ENCODE measurements at places on chromosomes 2 and 18.

DNA sequence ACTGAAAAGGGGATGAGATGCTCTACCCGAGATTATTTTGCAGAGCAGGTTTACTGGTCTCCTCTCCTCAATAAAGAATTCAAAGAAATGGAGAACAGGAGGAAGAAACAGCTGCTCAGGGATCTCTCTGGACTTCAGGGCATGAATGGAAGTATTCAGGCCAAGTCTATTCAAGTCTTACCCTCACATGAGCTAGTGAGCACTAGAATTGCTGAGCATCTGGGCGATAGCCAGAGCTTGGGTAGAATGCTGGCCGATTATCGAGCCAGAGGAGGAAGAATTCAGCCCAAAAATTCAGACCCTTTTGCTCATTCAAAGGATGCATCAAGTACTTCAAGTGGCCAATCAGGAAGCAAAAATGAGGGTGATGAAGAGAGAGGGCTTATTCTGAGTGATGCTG, 60.0 kb downstream of the PIKFYVE start:
- DNase-seq: no peak

DNA sequence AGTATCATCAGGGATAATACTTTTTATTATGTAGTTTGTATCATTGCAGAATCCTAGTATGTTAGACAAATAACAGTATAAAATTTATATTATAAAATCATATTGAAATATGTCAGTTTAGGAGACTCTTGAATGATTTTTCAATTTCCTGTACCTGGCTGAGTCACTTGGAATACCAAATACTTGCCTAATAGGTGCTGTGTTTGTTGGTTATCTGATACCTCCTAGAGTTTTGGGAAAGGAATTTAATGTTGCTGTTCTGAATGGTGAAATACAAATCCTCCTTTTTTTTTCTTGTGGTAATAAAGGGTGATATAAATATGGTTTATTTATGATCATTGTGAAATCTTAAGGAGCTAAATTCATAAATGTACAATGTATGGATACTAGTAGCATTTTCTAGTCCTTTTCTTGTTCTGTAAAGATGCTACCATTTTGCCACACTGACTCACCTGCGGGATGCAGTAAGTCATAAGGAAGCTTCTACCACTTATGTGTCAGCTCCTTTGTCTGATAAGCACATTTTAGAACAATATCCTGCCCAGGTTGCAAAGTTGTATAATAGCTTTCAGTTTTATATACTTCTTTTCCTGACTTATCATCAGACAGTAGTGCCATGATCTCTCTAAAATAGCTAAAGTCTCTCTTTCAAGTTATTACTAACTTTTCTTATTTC, 465.5 kb downstream of the XIRP2 start:
- no peak for DNase-seq

- no peak for DNase-seq
Observed at GRCh38 chr2:141313972-141314371, 816.8 kb downstream of the LRP1B start.

DNA sequence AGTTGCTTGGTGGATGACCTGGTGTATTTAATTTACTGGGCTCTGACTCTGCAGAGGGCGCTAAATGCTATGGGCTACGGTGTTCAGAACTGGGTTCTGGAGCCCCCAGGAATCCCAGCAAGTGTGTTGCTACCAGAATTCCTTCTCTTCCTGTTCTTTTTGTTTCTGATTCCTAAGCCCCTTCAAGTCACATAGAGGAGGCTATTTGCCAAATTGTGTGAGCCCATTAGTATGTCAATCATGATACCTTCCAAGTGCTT, 358.2 kb upstream of the SPRED2 start:
- no peak for DNase-seq

DNA sequence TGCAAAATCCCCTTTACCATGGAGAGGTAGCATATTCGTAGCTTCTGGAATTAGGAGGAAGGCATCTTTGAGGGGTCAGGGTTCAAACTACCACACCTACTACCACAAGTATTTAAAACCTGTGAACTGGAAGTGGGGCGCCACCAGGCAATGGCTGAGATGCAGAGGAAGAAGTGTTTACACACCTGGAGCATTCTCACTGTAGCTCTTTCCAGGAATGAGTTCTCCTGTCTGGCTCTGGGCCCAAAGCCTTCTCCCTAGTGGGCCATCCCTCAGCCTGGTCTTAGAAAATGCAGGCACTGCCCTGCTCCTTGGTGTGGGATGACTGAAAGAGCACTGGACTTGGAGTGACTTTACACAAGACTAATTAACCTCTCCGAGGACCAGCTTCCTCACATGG, 30.7 kb upstream of the FOXI3 start:
- DNase-seq: no peak

- no peak for DNase-seq
Observed at GRCh38 chr2:141021611-141022010, 1109.2 kb downstream of the LRP1B start.

DNA sequence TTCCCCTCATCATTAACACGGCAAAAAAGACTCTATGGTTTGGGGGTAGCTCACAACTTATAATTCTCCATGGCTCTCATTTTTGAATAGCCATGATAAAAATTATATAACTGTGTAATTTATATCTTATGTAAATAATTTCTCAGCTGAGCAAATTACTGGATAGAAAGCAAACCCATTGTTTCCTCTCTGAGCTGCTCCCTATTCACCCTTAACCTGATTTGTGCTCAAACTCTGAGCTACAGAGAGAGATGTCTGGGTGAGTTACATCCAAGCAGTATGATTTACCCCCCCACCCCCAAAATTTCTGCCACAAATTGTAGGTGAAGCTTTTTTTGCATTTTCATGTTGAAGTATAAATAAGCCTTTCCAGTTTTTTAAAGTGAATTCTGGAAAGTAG, 123.7 kb downstream of the TFCP2L1 start:
- no peak for DNase-seq

- DNase-seq: peak; percentile 27
Observed at GRCh38 chr2:232276084-232276732, 102.3 kb upstream of the ALPP start.

GRCh38 chr2:100412881-100413321, 4.6 kb downstream of the CHST10 start:
- no peak for DNase-seq

- no peak for DNase-seq
Observed at GRCh38 chr2:172564376-172564775, 8.5 kb downstream of the PDK1 start.

DNA sequence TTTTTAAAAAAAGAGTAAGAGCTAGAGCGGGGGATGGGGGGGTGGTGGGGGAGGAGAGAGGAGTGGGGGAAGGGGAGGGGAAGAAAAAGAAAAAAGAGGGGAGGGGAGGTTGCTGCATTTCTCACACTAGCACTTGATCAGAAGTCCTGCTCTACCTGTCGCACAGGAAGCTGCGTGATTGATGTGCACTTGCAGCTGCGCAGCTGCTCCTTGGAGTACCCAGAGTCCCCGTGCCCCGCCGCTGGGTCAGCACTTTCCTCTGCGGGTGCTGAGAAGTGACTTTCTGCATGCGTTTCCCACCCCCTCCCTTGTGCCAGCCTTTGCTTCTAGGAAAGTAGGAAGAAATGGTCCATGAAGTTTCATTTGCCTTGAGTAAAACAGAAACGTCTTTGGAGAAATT, 297.3 kb downstream of the ETAA1 start:
- no peak for DNase-seq

DNA sequence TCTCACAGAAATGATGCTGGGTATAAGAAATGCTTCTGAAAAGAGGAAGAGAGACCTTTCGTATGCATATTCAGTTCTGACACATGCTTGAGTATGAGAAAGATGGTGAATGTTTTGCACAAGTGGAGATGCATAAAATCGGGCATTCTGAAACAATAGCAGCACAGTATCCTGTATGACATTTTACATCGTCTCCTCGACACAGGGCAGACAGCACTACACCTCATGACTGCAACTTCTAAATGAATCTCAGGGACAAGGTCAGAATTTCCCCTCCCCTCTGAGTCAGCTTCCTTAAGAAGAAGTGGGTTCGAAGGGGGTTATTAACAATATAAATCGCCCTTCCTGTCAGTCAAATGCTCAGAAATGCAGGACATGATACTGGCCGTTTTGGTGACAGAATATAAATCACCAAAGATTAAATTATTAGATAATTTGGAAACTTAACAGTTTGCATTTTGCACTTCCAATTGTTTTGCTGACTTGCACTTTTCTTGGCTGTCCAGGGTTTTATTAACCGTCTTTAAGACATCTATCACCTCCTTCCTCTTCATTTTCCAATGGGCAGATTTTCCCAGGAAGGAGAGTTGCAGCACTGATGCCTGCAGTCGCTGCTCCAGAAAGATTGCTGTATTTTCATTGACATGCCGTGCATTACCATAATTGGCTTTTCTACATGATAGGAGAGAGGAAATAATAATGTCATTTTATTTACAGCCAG, 57.2 kb downstream of the TSHZ1 start:
- DNase-seq: no peak

- DNase-seq: no peak
Observed at GRCh38 chr18:61609131-61609530, 275.9 kb downstream of the CDH20 start.

GRCh38 chr2:120620025-120620793, 115.5 kb upstream of the GLI2 start:
- DNase-seq: no peak

DNA sequence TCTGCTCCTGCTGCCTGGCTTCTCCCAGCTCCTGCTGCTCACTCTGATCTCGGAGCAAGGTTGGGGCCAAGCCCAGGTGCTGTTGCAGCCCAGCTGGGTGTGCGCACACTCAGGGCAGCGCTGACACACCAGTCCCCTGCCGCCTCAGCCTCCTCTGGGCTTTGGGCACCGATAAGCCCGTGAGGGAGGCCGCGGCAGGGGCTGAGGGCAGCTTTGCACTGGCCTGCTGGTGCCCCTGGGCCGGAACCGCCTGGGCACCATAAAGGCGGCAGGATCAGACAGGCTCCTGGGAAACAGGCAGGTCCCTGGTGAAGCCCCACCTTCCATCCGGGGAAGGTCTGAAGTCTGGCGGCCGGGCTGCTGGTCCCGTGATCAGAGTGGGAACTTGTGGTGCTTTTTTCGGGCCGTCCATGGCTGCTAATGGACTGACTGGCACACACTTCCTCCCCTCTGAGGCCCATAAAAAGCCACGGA, 14.1 kb upstream of the EML6 start:
- DNase-seq: no peak

DNA sequence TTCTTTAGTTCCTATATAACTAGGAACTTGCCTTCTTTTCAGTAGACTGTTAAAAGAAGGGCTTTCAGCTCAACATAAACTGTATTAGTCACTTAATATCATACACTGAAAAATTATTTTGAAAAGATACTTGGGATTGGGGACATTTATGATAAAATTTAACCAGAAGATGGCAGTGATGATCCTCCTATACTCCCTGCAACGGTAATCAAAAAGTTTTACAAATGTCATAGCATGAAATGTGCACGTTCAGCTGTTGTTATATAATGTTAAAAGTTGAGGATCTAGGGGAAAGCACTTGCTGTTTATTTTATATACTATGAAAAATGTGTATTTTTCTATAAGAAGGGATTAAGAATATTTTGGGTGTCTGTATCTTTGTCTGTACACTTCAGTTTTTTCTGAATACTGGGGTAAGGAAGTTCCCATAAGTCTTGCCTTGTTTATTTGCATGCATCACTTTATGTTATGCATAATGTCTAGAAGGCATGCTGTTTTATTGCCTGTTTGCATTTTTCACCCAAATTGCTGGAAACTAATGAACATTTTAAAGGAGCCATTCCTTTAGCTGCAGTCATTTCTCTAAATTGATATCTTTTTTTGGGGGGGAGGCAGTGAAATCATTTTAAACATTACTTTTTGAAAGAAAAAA, 19.0 kb downstream of the DYNC1I2 start:
- DNase-seq: no peak

- DNase-seq: no peak
Observed at GRCh38 chr2:241868661-241869081, 858 bp upstream of the RTP5 start.

GRCh38 chr2:96116879-96117533, 635 bp upstream of the ADRA2B start:
- peak; percentile 78 for DNase-seq

- DNase-seq: no peak
Observed at GRCh38 chr2:29295845-29296244, 180.6 kb downstream of the CLIP4 start.

DNA sequence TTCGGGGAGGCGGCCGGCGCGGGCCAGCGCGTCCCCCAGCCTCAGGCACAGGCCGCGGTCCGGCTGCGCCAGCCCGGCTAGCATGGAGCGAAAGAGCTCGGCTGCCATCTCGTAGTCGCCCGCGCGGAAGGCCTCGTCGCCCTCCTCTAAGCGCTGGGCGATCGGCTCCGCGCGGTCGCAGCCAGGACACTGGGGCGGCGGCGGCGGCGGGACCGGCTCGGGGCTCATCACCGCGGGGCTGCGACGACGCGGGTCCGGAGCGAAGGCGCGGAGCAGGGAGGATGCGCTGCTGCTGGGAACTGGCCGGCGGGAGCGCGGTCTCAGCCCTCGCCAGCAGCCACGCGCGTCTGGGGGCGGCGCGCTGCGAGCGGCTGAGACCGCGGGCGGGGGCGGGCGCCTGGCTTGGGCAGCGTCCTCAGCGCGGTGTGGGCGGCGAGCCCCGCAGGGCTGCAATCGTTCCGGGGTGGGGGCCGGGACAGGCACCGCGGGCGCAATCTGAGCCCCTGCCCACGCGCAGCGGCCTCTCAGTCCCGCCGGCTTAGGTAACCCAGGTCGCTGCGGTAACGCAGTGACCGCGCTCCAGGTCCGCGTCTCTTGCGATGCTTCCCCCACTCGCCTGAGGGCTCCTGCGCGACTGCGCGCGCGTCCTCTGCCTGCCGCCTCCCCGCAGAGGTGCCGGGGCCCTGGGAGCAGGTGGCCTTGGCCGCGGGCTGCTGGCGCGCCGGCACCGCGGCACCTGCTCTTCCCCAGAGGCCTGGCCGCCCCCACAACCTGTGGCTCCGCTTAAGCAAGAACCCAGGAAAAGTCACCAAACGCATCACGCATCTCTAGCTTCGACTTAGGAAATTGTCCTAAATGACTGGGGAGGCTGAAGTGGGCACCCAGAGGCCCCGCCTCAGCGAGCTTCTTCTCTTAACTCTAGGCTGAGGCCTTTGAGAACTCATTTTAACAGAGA, at the start of gene LONRF2:
TSS of gene LONRF2 (minus strand) at position 636 of the 955 bp plus-strand sequence. CDS start at position 228, 408 bp downstream.
- DNase-seq: peak; percentile 65

- no peak for DNase-seq
Observed at GRCh38 chr18:48727681-48728080, 188.8 kb downstream of the CTIF start.

DNA sequence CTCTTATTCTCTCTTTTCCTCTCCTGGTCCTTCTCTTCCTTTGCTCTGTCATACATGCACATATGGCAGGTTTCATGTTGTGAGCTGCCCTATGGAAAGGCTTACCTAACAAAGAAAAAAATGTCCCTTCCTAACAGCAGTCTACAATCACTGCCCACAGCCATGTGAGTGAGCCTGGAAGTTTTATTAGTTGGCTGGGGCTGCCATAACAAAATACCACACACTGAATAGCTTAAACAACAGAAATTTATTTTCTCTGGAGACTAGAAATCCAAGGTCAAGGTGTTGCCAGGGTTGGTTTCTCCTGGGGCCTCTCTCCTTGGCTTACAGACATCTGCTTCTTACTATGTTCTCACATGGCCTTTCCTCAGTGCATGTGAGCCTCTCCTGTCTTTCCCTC, 142.1 kb downstream of the TRIB2 start:
- DNase-seq: no peak

GRCh38 chr2:233064530-233065199, 4.5 kb downstream of the INPP5D start:
- peak; percentile 23 for DNase-seq

GRCh38 chr18:63528863-63529492, 13.2 kb upstream of the SERPINB12 start:
- DNase-seq: no peak

Data from right forelimb (tissue), 1 donor.